ENCODE measurements at places on chromosomes 2 and 18. TPM values are rescaled to one million over a fixed set of nuclear protein-coding genes. Genes with fewer than 3 reads are reported as not detected.

The CAPN14 gene
- 0.42 TPM for total RNA-seq

DNA sequence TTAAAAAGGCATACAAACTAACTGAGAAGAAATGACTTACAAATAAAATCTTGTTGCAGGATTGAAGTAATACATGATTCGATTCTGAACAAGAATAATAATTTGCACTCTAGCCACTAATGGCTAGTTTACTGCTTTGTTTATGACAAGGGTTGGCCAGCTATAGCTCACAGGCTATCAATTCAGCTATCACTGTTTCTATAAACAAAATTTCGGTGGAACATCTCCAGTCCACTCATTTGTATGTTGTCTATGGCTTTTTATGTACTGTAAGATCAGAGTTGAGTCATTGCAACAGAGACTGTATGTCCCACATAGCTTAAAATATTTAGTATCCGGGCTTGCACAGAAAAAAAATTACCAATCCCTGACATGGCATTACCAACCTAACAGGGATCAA is 543.7 kb upstream of the CNTNAP5 start:
- no peak for DNase-seq

DNA sequence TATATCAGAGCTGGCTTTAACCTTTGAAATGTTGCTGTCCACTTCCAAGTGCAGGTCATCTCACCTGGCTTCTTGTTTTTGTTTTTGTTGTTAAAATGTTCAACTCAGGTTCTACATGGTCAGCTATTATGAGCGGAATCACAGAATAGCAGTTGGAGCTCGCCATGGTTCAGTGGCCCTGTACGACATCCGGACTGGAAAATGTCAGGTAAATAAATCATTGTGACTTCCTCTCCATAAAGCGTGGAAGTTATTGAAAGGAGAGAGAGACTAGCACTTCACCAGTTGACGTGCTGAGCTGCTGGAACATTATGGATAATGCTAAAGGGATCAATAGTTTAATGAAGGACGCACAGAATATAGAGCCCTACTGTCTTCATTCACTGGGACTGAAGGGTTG is 184.6 kb upstream of the BOD1L2 start:
- DNase-seq, result no peak

GRCh38 chr2:85237849-85238565 is 89.8 kb downstream of the TGOLN2 start:
- no peak for DNase-seq
